ENCODE measurements at places on chromosomes 4 and X.

- DNase-seq = no peak
Measured at GRCh38 chr4:168490711-168491110, 6.1 kb upstream of the PALLD start.

- DNase-seq = no peak
Measured at GRCh38 chr4:7823416-7823824, 116.2 kb downstream of the AFAP1 start.

DNA sequence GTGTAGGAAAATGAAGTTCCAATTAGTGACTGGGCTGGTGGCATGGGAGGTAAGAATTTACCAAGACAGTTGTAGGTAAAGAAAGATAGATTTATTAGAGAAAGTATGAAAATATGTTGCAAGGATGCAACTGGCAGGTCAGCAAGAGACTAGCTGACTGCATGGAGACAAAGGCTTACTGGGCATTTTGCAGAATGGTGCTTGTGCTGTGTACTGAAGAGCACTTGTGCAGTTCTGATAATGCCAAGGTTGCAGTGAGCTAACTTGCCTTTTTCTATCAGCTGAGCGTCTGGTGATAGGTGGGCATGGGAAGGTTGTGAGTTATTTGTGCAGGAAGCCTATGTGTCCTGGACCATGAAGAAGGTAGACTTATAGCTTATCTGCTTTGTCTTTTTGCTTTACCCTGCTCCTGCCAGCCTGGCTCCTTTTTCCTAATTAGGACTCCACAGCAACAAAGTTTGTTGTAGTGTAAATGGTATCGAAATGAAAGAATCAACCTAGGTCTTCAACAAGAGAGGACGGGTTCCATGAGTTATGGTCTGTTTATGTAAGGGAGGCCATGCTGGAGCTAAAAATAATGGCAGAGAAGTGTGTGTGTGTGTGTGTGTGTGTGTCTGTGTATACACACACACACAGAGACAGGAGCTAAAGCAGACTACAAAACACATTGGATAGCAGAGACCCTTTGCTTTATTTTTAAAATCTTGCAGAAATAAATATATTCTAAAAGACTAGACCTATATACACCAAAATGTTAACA is 15.0 kb downstream of the BST1 start:
- DNase-seq = no peak

GRCh38 chr4:146023334-146023967 is 84.8 kb upstream of the ZNF827 start:
- DNase-seq = no peak

DNA sequence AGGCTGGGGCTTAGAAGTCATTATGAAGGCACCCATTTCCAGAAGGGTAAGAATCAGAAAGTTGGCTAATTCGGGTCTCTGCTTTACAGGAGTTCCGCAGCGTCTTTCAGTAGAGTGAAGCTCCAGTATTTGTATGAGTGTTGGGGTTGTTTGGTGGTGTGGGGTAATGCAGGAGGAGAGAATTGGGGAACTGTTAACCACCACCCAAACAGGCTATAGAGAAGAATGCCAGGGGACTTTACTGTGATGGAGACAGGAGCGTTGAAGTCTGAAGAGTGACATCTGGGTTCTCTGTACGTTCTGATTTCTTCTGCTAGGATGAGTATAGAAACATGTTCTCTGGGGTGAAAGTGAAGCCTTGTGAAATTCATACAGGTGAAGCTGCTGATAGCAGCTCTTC is 96.3 kb downstream of the TBL1X start:
- DNase-seq = no peak

DNA sequence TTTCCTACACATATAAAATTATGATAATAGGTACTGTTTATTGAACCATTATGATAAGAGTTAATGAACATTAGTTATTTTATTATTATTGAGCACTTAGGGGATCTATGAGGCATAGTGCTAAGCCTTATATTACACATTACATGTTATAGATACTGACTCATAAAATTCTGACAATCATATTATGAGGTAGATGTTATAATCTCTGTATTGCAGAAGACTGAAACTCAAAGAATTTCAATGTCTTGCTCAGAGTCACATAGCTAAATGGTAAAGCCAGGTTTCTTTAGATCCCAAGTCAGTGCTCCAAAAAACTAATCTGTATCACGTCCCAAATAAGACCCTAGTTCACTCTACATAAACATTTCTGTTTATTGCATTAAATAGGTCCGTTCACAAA is 207.2 kb upstream of the CNKSR2 start:
- DNase-seq = no peak

DNA sequence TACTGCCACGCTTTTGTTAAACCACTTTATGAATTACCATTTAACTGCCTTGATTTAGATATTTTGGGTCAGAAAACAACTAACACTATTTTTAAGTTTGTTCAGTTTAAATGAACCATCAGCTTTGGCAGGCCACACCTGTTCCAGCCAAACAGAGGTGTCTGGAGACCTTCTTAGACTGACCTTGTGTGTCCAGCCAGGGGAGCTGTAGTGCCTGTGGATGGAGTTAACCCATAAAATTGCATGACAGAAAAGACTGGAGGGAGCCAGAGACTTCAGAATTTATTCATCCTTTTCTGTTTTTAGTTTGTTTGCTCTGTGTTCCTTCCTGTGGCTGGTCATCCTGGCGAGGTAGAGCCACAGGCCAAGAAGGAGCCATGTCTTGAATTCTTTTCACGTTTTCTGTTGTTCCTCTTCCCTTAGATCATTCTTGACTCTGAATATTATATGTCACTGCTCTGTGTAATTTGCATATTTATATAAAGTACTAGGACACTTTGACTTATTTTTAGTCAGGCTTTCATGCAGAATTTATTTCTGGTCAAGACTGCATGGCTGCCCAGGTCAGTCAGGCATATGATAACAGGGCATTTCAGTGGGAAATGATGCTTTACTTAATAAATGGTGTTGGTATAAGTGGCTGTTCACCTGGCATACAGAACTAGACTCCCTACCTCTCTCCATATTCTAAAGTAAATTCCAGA is 26.7 kb downstream of the HERC3 start:
- no peak for DNase-seq

DNA sequence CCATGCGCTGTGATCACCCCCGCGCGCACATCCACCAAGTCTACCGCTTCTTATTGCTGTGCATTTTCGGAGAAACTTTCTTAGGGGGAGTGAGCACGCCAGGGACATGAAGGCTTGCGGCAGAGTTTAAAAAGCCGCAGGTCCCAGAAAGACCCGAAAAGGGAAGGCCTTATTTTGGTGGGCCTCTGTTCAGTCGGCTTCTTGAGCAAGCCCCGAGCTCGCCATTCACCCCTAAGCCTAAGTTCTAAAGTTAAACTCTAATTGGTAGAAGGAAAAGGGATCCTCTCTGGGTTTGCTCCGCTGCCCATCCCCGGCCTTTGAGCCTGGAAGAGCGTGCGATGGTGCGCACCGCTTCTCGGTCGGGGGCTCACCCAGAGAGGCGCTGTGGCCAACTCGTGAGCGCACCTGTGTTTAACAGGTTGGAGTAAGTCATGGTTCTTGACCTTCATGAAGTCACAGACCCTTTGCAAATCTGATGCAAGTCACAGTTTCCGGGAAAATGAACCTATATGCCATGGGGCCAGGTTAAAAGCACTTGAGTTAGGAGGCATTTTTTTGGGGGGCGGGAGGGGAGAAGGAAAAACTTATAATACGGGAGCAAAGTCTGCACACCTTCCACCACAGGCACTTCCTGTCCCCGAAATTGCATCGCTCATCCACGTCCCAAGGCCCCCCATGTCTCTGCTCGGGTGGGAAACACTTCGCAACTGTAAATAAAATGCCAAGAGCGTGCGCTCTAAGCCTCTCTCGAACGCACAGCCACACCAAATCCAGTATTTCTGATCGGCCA is 1.9 kb downstream of the PHOX2B start:
- no peak for DNase-seq

- no peak for DNase-seq
Measured at GRCh38 chr4:100117750-100118149, 72.5 kb downstream of the DDIT4L start.

DNA sequence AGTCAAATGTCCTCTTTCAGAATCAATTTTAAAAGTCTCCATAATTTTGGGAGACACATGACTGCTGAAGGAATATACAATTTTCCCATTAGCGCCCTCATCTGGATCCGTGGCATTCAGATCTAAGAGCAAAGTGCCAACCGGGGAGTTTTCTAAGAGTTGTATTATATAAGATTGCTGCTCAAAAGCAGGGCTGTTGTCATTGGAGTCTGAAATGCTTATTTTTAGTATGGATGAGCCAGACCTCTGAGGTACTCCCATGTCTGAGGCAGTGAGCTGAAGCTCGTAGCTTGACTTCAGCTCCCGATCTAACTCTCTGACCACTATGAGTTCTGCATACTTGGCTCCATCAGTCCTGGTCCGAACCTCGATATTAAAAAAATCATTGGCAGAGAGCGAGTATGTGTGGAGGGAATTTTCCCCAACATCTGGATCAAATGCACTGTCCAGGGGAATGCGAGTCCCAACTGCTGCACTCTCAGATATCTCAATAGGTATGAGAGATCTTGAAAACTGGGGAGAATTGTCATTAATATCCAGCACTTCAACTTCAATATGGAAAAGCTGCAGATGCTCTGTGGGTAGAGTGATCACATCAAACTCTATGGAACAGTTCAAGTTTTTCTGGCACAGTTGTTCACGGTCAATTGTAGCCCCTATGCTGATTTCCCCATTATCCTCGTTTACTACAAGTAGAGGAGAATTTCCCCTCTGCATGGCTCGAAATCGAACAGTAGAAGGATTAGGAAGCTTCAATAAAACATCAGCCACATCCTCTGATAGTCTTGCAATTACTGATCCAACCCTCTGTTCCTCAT is 917 bp downstream of the PCDH18 start:
- no peak for DNase-seq

GRCh38 chr4:4599481-4600275 is 57.8 kb upstream of the STX18 start:
- no peak for DNase-seq

GRCh38 chrX:115949900-115950822 is 220.4 kb upstream of the AGTR2 start:
- peak; percentile 82 for DNase-seq

DNA sequence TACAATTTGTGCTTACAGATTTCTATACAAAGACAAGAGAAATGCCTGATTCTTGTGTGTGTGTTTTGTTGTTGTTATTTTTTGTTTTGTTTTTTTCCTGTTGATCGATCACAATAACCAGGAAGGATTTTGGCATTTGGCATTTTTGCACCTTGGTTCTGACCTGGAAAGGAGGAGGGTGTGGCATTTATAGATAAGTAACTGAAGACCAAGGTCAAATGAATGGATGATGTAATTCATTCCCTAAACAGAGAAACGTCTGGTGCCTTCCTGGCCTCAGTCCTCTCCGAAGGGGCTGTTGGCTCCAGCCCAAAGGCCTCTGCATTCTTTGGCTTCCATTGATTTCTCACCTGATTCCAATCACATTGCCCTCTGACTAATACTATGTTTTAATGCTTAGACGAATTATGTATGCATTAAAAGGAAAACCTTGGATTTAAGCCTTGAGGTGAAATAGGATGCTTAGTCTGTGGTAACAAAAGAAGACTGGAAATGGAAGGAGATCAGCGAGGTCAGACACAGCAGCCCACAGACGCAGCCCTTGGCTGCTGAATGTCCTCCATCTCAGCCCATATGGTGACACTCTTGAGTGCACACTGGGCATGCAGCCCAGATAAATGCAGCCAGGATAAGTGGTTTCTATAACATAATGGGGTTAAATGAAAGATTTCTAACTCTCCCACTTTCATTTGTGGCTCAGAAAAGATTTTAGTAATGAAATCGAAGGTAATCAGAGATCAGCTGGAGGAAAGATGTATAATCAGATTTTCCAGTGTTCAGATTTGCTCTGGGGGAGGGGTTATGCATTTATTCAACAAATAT is 60.5 kb upstream of the TRIM2 start:
- peak; percentile 27 for DNase-seq

GRCh38 chrX:140712413-140713173 is 3.0 kb downstream of the LINC00632 start:
- DNase-seq = peak; percentile 96

- DNase-seq = no peak
Measured at GRCh38 chrX:11789809-11790208, 31.8 kb downstream of the MSL3 start.

GRCh38 chr4:992297-993110 is 700 bp downstream of the SLC26A1 start:
- DNase-seq = peak; percentile 53

GRCh38 chrX:25023908-25024307 is 8.1 kb upstream of the ARX start:
- no peak for DNase-seq

GRCh38 chr4:3313139-3313538 is 20.3 kb downstream of the RGS12 start:
- no peak for DNase-seq

DNA sequence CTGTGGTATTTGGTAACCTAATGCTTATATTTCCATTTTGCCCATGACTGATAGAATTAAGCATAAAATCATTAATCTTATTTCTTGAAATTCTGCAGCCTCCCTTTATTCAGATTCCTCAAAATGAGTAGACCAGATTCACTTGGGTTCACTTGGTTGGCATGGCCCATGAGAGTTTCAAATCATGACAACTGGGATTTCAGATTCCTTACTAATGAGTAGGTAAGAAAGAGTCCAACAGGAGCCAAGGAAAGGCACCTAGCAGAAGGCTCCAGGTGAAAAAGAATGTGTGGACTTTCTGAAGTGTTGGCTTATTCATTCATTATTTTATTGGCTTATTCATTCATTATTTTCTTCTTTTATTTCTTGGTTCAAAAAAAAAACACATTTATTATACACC is 27.2 kb upstream of the GATB start:
- DNase-seq = no peak

GRCh38 chr4:128470492-128471053 is 183.0 kb upstream of the PGRMC2 start:
- DNase-seq = no peak

DNA sequence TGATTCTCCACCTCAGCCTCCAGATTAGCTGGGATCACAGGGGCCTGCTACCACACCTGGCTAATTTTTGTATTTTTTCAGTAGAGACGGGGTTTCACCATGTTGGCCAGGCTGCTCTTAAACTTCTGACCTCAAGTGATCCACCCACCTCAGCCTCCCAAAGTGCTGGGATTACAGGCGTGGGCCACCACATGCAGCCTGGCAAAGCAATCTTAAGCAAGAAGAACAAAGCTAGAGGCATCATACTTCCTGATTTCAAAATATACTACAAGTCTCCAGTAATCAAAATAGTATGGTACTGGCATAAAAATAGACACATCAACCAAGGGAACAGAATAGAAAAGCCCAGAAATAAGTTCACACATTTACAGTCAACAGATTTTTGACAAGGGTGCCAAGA is 12.8 kb upstream of the F8A1 start:
- no peak for DNase-seq

DNA sequence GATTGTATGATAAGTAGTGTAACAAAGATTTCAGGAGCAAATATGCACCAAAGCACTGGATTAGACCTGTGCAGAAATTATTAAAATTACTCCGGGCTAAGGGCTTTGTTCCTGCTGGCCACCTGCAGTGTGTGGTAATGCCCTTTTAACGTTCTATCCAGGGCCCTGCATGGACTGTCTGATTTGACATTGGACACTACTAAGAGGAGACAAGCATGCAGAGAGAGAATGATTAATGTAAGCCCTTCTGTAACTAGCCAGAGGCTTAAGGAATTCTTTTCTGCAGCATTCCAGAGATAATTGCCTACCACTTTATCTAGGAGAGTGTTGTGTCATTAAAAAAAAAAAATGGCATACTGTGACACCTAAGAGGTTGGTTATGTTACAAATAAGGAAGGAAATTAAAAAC is 117.0 kb downstream of the PCDH7 start:
- DNase-seq = peak; percentile 1
